ENCODE measurements at places on chromosomes 5 and 9.

DNA sequence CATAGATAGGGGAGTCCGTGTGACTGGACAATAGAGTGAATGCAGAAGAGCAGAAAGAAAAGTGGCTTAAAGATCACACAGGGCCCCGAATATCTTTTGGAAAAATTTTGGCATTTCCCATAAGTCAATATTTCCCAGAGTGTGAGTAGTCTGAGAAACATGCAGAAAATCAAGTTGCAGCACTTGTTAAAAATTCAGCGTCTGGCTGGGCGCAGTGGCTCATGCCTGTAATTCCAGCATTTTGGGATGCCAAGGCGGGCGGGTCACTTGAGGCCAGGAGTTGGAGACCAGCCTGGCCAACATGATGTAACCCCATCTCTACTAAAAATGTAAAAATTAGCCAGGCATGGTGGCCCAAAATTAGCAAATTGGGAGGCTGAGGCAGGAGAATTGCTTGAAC, 227.0 kb downstream of the DRD1 start:
- no peak for DNase-seq

GRCh38 chr9:8651846-8652215, 852.3 kb upstream of the DMAC1 start:
- no peak for DNase-seq

DNA sequence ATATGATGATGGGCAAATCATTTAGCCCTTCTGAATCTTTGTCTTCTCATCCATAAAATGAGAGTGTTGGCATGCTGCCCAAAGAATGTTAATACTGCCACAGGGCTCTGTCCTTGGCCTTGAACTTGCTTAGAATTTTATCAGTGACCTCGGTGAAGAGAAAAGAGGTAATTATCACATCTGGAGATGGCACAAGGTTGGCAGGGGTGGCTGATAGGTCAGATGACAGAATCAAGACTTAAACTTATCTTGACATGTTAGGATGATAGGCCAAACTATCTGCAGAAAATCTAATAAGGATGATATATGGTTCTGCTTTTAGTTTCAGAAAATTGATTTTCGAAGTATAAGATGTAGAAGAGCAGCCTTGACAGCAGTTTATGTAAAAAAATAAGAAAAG, 599.1 kb upstream of the CLINT1 start:
- no peak for DNase-seq

- no peak for DNase-seq
Measured at GRCh38 chr5:67802766-67803165, 412.8 kb upstream of the PIK3R1 start.

GRCh38 chr9:4138781-4139180, 161.1 kb downstream of the GLIS3 start:
- no peak for DNase-seq

DNA sequence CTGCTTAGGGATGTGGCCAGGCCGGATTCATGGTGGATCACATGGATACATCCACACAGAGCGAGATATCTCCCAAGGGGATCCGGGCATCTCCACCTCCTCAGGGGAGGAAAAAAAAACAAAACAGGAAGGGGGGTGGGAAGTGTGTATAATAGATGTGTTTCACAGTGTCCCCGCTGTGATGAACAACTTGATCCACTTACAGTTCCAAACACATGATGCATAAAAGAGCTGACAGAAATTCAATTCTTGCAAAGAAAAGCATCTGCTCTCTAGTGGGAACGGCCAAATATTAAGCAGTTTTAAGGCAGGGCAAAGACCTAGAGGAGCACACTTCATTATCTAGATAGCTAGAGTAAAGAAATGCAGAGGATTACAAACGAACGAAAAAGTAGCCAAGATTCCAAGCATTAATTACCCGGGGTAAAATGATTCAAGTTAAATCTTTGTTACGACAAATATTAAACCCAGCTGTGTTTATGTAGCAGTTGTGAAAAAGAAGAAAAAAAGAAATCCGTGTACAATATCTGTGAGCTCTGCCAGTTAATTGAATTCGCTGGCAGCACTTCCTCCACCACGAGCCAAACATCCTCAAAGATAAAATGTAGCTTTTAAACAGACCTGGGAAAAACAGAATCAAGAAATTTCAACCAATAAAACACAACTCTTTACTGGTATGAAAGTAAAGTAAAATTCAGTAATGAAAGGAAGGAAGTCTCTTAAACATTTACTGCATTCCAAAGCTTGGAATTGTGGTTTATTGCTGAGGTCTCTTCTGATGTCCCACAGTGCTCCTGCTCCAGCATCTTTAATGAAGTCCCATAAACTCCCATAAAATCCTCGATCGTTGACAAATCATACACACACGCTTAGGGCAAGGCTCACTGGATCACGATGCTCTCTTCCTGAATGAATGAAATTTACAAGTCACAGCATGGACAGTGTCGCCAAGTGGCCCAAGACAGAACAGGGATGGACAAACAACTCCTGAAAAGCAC, 213.0 kb downstream of the CRB2 start:
- DNase-seq, result no peak

GRCh38 chr5:115898656-115899055, 56.9 kb downstream of the AP3S1 start:
- no peak for DNase-seq

GRCh38 chr9:71758785-71759184, 9.5 kb downstream of the CEMIP2 start:
- no peak for DNase-seq

- DNase-seq, result no peak
Measured at GRCh38 chr5:22842574-22842973, 10.6 kb downstream of the CDH12 start.

- DNase-seq, result no peak
Measured at GRCh38 chr5:168056499-168057182, 234.8 kb upstream of the WWC1 start.

- no peak for DNase-seq
Measured at GRCh38 chr9:113695901-113696300, 180.2 kb upstream of the ZNF618 start.

DNA sequence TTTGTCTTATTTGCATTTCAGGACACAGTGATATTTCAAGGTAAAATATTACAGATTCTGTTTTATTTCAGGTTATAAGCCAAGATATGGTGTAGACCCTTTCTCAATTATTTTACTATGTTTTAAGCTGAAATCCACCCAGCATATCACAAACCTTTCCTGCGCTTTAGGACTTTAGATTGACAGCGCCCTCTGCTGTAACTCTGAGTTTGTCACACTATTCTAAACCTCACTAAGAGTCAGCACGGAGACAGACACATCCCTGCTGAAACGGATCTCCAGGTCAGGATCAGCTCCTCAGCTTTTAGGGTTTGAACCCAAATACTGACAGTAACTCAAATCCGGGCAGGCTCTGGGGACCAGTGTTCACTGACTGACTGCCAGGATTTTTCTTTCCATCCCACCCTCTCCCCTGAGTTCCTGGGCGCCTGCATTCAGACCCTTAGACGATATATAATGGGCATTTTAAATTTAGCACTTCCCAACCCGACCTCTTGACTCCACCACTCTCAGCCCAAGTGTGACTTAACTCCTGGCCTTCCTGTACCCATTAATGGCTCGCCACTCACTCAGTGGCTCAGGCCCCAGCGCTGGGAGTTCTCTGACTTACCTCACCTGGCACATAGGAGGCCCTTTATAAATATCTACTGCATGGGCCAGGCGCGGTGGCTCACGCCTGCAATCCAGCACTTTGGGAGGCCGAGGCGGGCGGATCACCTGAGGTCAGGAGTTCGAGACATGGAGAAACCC, 33.5 kb downstream of the TLX3 start:
- no peak for DNase-seq

GRCh38 chr9:36263683-36264082, 5.4 kb upstream of the GNE start:
- no peak for DNase-seq

DNA sequence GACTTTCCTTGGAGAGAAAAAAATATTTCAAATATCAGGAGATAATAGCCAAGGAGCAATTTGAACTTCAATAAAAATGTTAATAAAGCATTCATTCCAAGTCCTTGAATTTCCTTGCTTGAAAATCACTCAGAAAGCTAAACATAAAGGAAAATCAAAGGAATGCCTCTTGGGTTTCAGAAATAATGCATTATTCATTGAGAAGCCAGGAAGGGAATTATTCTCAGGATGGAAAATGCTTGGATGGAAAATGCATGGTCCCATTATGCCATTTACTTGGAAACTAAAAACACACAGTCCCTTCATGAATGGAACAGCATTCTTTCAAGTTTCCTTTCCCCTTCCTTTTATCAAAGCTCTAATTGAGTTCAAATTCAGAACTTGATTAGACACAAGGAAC, 160.9 kb downstream of the LPAR1 start:
- DNase-seq, result no peak

DNA sequence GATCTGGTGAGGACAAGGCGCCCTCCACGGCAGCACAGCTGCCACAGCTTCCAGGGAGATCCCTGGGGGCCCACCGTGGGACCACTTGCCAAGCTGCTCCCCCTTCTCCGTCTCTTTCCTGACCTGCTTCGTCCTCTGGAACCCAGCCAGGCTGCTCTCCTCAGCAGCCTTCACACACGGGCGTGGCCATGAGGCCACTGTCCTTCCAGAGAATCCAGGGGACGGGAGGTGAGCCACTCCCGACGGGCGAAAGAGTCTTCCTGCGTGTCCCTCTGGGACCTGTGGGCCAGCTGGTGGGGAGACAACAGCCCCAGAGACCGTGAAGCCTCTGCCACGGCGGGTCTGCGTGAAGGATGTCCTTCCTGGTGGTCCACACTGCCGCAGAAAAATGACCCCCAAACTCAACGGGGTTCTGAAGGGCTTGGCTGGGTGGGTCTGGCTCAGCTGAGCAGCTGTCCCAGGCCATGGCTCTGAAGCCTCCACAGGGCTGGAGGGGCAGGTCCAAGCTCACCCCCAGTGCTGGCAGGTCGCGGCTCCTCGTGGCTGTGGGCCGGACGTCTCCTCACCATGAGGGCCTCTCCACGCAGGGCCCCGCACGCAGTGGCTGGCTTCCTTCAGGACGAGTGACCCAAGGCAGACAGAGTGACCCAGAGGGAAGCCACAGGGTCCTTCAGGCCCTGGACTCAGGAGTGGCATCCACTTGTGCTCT, 47.4 kb upstream of the NKD2 start:
- DNase-seq, result no peak

DNA sequence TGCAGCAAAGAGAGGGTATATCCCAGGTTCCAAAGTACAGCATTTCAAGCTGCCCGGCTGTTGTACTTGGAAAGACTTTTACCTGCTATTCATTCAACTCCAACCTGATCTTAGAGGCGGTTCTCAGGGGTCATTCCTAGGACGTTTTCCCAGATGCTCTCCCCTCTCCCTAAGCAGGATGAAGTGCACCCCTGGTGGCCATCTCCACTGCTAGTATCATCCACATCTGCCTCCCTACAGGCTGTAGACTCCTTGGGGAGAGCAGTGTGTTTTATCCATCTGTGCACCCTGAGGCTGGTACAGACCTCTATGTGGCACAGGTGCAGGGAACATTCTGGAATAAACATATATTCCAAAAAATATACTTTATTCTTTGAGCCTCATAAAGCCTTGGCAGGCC, 56.8 kb downstream of the PTPN3 start:
- no peak for DNase-seq

DNA sequence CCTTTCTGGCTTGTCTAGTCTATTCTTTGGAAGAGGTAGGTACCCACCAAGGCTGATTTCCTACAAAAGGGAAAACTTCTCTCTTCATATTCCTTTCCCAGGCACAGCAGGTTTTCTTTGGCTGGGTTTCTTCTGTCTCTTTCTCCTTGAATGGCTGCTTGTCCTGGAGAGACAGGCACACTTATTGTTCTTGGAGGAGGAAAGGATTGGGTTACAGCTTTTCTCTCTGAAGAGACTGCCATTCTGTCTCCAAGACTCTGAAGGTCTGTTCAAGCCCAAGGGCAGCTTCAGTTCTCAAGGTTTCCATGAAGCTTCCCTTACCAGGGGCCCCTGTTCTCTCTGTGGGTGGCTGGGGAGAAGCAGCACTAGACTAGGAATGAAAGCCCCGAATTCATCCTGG, 33.9 kb downstream of the ACTBL2 start:
- DNase-seq, result no peak

DNA sequence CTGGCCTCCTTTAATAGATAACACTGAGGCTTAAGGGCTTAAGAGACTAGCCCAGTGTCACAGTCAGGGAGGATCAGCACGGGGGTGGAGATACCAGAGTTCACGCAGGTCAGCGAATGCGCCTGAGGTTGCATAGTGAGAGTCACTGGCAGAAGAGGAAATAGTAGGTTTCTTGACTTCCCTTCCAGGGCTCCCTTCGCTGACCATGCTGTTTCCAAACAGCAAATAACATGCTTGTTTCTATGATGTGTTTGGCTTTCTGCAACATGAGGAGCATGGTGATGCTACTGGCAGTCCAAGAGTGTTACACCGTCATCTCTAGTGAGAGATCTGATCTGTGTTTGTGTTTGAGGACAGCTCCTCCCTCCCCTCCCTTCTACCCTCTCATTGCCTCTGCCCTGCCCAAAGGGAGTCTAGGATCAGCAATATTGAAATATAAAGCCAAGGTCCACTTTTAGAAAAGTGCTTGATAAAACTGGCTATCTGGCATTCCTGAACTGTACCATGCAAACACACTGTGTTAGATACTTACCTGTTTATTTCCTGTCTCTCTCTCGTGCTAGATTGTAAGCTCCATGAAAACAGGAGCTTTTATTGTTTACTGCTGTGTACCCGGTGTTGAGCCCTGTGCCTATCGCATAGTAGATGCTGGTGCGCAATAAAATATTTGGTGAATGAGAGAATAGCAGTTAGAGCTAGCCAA, 12.3 kb downstream of the TLE4 start:
- no peak for DNase-seq

- DNase-seq, result no peak
Measured at GRCh38 chr5:127434588-127434987, 82.9 kb upstream of the PRRC1 start.

DNA sequence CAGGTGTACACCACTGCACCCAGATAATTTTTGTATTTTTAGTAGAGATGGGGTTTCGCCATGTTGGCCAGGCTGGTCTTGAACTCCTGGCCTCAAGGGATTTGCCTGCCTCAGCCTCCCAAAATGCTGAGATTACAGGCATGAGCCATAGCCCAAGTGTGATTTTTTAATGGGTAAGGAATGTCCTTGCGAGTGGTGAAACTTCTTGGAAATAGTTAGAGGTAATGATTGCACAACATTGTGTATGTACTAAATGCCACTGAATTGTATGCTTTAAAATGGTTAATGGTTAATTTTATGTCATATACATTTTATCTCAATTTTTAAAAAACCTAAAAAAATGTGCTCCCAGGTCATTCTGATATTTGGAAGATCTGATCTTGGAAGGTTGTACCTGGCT, 59.9 kb upstream of the IL6ST start:
- DNase-seq, result no peak

- no peak for DNase-seq
Measured at GRCh38 chr5:146699138-146699537, 179.4 kb downstream of the PPP2R2B start.

- DNase-seq, result no peak
Measured at GRCh38 chr9:93205045-93205768, 21.3 kb downstream of the WNK2 start.

DNA sequence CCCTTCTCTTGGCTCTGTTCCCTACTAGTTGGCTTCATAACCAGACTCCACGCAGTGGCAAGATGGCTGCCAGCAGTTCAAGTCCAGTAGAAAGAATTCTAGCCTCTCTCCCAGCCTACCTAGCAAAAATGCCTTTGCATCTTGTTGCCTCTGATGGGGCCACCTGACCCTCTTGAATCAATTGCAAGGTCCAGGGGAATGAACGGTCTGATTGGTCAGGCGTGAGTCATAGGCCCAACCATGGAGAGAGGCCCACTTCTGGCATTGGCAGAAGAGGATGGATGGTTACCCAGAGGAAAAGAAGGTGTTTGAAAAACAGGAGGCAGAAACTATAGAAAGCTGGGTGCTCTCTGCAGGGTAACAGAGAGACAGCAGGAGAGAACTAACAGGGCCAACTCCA, 622.6 kb downstream of the CCDC171 start:
- DNase-seq, result no peak
